ENCODE measurements at places on chromosomes 3 and 15.

- no peak for DNase-seq
Observed at GRCh38 chr3:69309814-69310213, 76.1 kb downstream of the FRMD4B start.

DNA sequence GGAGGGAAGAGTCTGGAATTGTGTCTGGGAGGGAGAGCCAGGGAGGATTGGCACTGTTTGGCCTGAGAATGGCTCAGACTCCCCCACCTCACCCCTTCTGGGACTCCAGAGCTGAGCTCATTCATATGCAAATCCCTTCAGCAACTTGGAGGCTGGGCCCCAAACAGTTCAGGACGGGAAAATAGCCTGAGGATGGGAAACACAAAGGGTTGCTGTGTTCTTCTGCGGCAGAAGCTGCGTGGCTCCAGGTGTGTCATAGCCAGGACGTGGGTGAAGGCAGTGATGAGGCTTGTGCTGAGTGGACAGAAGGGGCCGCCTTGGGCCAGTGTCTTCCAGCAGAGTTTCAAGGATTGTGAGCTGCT, 16.6 kb downstream of the MASP1 start:
- no peak for DNase-seq

- peak; percentile 82 for DNase-seq
Observed at GRCh38 chr3:182683453-182683852, 109.9 kb upstream of the ATP11B start.

- DNase-seq: no peak
Observed at GRCh38 chr3:161977063-161977462, 480.5 kb downstream of the OTOL1 start.

All from SK-N-MC (cell line).